ENCODE measurements at places on chromosomes 11 and 22.

- no peak for DNase-seq
Observed at GRCh38 chr11:129023968-129024676, 81.5 kb upstream of the TP53AIP1 start.

- DNase-seq = no peak
Observed at GRCh38 chr11:110069158-110069737, 23.9 kb upstream of the ZC3H12C start.

- peak; percentile 21 for DNase-seq
Observed at GRCh38 chr22:35352214-35353111, 28.4 kb upstream of the HMOX1 start.

- no peak for DNase-seq
Observed at GRCh38 chr11:92623055-92623454, 346.4 kb upstream of the MTNR1B start.

DNA sequence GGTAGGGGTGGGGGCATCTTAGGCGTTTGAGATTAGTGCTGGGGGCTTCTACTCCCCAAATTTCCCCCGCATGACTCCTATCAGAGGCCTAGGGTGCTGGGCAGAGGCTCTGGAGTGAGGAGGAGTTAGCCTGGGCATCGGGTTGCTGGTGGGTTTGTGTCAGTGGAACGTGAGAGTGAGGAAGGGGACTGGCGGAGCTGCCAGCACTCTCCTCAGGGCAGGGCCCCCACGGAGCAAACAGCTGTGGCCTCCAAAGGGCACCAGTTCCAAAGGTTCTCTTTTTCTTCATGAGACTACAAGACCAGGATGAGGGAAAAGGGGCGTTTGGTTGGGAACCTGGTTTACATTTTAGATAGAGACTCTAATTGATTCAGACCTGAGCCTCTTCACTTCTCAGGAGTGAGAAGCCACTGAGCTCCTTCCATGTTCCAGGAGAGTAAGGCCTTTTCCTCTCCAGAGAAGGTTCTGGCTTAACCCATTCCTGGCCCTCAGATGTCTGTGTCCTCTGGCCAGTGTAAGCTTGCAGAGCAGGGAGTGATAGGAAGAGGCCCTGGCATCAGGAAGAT is 35.6 kb upstream of the CDON start:
- DNase-seq = no peak

DNA sequence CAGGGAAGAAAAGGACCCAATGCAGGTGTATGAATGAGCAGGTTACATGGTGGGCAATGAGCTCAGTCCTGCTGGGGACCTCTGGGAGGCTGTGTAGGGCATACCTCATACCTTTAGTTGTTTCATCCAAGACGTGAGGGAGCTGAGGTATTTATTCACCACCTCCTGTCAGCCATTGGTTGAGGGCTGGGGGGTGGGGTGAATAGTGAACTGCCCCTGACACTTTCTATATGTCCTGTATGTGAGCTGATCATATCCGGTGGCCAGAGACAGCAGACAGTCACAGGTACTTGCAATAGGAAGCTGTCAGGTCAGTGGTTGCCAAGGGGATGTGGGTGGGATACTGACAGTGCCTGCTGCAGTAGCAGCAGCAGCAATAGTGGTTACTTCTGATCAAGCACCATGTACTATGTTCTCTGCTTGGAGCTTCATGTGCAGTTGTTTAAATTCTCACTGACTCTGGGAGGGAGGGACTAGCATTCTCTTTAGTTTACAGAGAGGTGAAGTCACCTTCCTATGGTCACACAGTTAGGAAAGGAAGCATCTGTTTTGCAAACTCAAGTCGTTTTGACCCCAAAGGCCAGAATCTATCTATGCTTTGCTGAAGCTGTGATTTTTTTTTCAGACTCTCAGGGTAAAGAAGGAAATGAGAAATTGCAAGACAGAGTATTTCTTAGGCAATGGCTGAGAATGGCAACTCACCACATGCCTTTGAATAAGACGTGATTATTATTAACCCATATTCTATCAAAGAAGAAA is 54.0 kb downstream of the MIAT start:
- no peak for DNase-seq

- DNase-seq = no peak
Observed at GRCh38 chr11:131909426-131910177, 539.2 kb downstream of the NTM start.

DNA sequence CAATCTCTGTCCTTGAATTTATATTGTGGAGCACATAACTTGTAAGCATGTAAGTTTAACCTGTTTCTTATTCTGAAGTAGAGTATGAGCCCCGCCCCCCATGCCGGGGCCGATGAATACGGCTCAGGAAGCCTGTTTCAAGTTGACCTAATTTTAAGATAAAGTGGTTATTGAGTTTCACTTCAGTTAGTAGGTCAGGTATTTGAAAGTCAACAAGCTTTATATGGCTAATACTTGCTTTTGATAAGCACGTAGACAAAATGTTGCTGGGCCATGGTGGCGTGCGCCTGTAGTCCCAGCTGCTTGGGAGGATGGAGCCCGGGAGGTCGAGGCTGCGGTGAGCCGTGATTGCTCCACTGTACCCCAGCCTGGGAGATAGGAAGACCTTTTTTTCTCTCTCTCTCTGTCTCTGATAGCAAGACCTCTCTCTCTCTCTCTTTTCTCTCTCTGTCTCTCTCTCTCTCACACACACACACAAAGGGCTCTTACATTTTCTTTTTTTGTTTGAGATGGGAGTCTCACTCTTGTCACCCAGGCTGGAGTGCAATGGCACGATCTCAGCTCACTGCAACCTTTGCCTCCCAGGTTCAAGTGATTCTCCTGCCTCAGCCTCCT is 14.4 kb downstream of the YWHAH start:
- DNase-seq = no peak

DNA sequence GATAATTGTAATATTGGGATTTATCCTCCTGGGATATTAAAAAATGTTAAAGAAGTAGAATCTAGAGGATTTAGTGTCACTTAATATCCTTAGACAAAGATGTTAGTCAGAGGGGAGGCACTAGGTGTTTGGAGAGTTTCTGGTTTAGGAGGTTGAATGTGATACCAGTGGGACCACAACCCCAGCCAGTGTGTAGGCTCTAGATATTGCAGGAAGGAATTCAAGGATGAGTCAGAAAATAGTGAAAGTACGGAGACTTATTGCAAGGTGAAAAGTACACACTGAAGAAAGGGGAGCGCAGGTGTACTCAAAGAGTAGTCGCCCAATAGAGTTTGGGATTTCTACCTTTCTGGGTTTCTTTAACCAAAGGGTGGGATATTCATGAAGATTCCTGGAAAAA is 5.7 kb upstream of the TMEM41B start:
- no peak for DNase-seq

DNA sequence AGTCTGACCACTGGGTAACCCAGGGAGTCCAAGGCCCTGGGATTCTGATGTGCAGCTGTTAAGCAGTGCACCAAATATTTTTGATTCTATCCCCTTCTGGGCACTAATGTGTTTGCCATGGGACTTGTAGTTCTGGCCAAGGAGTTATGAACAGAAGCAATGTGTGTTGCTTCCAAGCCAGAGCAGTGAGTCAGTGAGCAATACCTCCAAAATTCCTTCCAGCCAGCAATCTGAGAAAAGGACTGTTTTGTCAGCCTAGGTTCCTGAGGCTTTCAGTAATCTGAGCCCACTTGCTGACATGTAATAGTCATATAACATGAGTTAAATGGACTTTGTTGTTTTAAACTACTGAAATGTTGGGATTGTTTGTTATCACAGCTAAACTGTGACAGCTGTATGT is 311.4 kb downstream of the NELL1 start:
- DNase-seq = no peak

DNA sequence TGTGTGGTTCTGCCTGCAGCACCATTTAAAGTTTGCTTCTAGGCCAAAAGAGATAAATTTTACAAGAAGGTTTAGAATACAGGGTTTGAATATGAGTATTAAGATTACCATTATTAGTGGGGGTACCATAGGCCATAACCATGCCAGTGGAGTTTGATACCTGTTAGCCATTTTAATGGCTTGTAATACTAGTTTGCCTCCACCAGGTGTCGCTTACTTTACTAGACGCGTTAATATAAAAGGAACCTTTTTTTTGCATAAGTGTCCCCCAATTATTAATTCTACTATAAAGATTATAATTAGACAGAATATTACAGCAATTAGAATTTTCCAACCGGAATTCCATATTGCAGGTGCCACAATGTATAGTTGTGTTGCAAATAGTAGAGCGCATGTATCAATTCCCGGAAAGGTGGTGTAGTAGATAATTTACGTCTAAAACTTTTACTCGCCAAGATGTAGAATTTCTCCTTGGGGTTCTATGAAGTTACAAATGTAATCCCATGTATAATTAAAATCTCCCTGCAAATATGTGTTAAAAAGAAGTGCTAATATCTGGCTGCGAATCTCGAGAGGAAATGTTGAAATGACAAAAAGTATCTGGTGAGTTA is 16.1 kb downstream of the MS4A6E start:
- no peak for DNase-seq

GRCh38 chr11:66981976-66982578 is 7.0 kb downstream of the C11orf86 start:
- no peak for DNase-seq

DNA sequence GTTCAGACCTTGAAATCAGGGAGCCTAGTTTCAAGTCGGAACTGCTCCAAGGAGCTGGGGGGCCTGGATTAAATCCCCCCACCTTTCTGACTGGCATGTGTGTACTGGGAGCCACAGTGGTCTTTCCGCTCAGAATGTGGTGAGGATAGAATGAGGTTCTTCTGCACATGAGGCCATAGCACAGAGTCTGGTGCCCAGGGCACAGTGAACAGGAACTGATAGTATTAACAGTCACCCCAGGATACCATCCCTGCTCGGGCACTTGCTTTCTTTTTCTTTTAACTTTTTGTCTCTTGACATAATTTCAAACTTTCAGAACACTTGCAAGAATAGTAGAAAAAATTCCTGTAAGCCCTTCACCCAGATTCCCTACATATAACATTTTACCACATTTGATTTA is 28.8 kb downstream of the LMO1 start:
- no peak for DNase-seq
